Posterior vena cava (tissue), 2 donors: ENCODE measurements at places on chromosomes 7 and 10. TPM values are rescaled to one million over a fixed set of nuclear protein-coding genes. Genes with fewer than 3 reads are reported as not detected.

IFIT2 gene
- 6.1 TPM for total RNA-seq

TSPAN13 gene
- total RNA-seq: 8.5 TPM

GRCh38 chr10:129030603-129030895, 436.5 kb upstream of the MGMT start:
- DNase-seq: no peak

- DNase-seq: no peak
These were observed 22.8 kb downstream of the GLI3 start for GRCh38 chr7:42214060-42214679.

DNA sequence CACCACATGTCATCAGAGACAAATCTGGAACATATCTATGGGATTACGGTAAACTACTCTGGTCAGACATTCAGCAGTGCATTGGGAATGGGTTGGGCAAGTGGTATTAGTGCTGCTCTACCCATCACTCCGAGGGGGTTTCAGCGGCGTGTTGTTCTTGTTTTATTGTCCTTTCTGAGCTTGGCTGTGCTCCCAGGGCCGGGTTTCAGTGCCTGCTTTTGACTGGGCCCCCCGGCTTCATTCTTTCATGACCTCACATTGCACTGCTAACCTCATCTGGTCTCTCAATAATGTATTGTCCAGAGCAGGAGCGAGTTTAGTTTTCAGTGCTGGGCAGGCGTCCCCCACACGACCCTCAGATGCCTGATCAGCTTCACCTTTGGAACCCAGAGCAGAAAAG, 364.6 kb downstream of the PAXIP1 start:
- DNase-seq: no peak

GRCh38 chr10:72757732-72758131, 65.8 kb downstream of the MCU start:
- no peak for DNase-seq

DNA sequence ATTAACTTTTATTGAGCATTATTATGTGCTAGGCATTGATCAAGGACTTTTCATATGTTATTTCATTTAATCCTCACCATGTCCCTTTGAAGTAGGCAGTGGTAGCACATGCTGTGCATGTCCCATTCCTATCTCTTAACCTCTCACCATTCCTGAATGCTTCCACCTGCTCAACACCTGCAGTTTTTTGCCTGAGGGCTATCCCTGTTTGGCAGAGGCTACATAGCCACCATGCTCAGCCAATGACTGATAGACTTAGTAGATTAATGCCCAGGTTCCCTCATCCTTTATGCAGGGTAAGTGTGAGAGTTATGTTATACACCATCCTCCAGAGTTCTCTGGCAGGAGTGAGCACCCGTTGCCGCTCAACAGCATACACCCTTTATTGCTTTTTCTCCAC, 387.8 kb downstream of the BBS9 start:
- DNase-seq: no peak

DNA sequence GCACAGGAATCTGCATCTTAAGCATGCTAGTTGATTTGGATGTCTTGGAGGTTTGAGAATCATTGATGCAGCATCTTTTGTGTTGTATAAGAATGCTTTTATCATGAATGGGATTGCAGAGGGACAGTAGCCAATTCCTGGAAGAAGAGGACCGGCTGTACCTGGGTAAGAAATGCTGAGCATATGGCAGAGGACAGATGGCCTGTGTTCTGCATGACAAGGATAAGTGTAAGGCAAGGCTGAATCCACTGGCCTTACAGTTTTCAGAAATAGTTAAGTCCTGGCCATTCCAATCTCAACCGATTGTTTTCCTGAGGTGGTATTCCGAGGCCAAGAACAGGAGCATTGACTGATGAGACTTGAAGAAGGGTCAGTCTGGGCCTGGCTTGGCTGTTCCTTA, 24.4 kb upstream of the KBTBD2 start:
- no peak for DNase-seq
